Cerebellar cortex (tissue), 1 donor: ENCODE measurements at places on chromosomes 7 and 10.

DNA sequence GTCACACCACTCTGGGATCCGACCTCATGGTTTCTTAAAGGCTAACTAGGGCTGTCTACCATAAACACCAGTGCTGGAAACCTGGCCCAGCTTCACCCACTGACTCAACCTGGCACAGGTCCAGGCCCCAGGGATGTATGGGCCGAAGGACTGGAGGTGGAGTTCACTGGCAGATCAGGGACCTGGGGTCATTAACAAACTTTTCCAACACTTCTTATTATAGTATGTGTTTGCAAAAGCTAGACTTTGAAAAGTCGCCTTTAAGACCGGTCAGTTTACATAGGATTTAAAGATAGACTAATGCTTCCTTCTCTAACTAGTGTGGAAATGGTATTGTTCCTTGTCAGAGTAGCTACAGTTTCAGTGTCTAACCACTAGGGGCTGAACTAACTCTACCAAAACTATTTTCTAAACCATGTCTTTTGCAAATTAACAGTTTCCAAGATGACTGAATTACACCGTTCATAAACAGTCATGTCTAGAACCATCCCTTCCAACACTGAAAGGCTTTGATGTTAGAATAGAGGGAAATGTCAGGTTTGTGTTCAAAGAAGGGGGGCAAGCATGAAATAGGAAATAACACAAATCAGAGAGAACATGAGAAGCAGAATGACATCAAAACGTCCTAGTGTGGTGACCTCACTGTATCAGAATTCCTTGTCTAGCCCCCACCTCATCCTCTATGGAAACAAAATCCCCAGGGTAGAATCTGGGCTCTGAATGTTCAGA lies 29.7 kb downstream of the STN1 start:
- DNase-seq, result peak; percentile 85

GRCh38 chr7:17528636-17529035 lies 230.2 kb downstream of the AHR start:
- no peak for DNase-seq

- no peak for DNase-seq
These were observed 4.5 kb downstream of the ZKSCAN1 start for GRCh38 chr7:100019908-100020307.

DNA sequence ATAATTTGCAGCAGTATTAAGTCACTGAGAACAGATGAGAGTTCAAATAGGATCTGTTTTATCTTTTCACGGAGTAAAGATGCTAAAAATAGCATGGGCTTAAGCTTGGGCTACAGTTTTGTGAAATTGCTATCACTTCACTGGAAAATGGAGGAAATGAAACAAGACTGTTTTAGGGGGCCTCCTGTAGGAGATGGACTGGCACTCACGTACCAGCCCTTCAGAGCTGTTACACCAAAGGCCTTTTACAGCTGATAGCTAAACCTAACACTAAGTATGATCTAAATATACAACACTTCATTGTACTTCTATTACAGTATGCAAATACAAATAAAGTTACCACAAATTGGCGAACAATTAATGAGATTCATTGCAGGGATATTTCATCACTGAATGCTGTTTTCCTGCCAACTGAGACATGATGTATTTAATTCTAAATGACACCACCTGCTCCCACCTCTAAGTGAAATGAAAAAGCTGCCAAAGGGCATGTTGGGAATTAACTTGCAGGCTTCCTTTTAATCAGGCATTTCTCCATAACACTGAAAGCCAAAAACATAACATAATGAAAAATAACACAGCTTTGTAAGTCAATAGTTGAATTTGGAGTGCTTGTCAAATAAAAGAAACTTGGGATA lies 304.5 kb upstream of the LRRN3 start:
- DNase-seq, result peak; percentile 59

- DNase-seq, result no peak
These were observed 169.1 kb downstream of the PTEN start for GRCh38 chr10:88032566-88032965.

GRCh38 chr7:13874783-13875182 lies 114.7 kb downstream of the ETV1 start:
- no peak for DNase-seq

DNA sequence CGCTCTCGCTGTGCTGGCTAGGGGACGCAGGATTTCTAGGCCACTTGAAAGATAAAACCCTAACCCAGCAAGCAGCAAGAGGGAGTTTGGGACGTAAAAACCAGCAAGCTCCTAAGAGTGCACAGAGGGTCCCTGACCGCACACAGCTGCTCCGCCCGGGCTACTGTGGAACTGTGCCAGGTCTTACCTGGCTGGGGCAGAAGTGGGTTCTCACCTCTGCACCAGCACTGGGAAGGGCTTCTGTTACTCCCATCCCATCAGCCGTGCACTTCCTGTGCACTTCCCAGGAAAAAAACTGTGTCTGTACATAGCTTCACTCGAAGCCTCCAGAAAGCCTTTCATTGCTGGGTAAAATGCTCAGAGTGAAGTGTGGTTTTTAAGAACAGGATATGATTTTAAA lies 45.9 kb upstream of the PTF1A start:
- no peak for DNase-seq

DNA sequence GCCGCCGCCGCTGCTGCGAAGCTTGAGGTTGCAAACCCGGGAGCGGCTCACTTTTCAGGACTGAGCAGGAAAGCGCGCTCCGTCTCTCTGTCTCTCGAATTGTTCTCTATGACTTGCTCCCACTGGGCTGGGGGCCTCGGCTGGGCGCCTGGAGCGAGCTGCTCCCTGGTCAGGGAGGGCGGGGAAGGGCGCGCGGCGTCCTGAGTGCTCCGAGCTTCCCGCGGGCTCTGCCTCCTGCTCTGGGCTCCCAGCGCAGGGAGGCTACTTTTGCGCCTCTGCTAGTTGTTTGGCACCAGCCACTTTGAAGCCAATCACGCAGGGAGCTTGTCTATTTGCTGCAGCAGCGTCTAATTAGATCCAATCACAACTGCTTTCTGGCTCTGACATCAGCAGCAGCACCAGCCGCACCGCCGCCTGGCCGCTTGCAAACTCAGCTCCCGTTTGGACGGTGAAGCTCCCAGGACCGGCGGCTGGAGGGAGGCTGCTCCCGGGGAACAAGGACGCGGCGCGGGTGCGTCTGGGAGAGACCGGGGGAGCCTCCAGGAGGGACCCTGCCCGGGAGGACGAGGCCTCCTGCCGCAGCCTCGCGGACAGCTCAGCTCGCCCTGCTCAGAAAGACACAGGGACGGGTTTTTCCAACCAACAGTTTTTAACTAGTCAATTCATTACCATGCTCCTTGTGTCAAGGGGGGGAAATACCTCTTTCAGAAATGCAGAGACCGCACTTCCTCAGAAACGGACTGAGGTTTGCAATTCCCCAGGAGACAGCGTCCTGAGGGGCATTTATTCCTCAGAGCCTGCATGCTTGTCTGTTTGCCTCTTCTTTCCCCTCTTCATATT lies at the start of gene ADARB2:
TSS of gene ADARB2 (minus strand) at position 304 of the 840 bp plus-strand sequence.
- peak; percentile 34 for DNase-seq

DNA sequence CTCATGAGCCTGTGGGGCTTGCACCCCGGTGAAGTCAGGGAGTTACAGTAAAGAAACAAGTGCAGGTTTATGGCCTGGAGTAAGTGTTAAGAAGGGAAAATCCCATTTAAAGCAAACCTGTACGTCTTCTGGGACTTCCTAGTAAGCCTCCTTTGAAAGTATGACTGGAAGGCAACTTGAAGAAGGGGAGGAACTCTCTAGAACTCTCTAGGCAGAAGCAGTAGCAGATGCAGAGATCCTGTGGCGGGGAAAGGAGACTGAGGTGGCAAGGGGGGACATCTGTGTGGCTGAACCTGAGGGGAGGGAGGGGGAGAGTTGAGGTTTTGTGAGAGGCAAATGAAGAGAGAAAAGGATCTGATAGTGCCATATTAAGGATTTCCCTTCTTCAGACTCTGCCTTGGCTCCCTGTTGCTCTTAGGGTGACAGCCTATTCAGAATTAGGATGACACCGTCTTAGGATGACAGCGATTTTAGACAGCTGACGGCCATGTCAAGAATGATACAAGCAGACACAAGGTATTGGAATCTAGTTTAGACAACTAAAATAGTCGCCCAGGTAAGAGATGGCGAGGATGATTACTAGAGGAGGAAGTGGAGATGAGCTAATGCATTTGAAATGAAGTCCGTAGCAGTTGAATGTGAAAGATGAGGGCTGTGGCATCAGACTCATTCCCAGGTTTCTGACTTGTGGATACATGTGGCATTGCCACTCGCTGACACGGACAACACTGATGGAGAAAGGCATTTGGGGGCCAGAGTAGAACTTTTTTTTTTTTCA lies 29.0 kb downstream of the CUL1 start:
- DNase-seq, result no peak

- DNase-seq, result no peak
These were observed 40.8 kb downstream of the SLC16A12 start for GRCh38 chr10:89494575-89494974.

DNA sequence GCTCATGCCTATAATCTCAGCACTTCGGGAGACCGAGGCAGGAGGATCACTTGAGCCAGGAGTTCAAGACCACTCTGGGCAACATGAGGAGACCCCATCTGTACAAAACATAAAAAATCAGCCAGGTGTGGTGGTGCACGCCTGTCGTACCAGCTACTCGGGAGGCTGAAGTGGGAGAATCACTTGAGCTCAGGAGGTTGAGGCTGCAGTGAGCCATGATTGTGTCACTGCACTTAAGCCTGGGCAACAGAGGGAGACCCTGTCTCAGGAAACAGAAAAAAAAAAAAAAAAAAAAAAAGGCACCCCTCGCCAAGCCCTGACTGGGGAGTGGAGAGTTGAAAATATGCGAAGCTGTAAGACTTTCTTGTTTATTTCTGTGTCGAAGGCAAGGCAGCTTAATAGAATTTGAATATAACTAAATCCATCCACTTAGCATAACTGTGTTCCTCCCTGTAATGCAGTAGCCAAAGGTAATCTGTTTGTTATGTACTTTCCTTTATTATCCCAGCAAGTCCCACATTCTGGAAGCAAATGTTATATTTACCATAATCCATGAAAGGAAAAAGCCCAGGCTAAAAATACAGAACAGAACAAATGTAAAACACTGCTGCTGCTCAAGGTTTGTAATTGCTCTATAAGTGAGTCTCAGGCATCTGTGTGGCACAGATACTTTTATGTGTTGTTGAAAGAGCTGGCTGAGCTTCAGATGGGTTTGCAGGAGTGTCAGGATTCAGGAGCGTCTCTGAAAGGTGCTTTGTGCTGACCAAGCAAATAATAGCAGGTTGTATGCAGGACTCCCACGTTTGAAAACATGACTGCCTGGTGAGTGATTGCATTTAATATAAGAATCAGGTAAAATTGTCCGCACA lies 127.2 kb downstream of the CELF2 start:
- peak; percentile 48 for DNase-seq

GRCh38 chr10:12332572-12333379 lies 16.6 kb upstream of the CAMK1D start:
- DNase-seq, result no peak

DNA sequence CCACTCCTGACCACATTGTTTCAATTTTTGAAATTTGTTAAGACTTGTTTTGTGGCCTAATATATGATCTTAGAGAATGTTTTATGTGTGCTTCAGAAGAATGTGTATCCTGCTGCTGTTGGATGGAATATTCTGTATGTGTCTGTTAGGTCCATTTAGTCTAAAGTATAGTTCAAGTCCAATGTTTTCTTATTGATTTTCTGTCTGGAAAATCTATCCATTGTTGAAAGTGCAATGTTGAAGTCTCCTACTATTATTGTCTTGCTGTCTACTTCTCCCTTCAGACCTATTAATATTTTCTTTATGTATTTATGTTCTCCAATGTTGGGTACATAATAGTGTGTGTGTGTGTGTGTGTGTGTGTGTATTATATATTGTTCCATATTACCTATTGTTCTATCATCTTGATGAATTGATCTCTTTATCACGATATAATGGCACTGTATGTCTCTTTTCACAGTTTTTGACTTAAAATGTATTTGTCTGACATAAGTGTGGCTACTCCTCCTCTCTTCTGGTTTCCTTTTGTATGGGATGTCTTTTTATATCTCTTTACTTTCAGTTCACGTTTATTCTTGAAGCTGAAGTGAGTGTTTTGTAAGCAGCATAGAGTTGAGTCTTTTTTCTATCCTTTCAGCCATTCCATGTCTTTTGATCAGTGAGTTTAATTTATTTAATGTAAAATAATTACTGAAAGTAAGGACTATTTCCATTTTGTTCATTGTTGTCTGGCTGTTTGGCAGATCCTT lies 61.3 kb downstream of the AKR1D1 start:
- no peak for DNase-seq

DNA sequence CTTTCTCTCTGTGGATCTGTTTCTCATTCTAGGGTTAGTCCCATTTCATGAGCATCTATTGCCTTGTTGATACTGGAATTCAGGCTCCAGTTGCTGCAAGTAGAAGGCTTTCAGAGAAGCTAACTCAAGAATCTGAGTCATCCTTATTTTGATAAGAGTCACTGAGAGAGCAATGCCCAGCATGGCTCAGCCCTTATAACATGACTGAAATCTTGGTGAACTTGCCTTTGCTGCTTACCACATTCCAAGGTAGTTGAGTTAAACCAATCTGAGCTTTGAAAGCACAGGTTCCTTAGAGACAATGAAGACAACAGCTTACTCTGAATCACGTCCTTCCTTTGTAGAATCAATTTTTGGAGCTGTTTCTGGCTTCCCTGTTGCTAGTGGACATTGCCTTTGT lies 53.6 kb upstream of the CHCHD3 start:
- no peak for DNase-seq

GRCh38 chr7:142412551-142413193 lies 154.8 kb upstream of the PRSS58 start:
- peak; percentile 29 for DNase-seq

DNA sequence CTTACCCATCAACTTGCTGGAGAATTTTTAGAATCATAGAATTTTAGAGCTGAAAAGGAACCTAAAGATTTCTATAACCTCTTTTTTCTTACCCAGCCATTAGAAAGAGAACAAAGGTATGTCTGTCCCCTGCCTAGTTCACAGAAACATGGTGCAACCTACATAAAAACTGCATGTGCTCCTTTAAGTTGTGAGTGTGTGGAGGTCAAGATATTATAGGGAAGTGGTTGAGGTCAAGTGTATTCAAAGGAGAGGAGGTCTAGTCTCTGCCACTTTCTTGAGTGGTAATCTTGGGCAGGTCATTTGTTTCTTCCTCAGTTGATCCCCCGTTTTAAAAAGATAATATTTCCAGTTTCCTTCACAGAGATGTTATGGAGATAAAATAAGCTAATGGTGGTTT lies 6.4 kb downstream of the UBTD1 start:
- no peak for DNase-seq

- no peak for DNase-seq
These were observed 43.4 kb upstream of the PPIF start for GRCh38 chr10:79303631-79304478.

DNA sequence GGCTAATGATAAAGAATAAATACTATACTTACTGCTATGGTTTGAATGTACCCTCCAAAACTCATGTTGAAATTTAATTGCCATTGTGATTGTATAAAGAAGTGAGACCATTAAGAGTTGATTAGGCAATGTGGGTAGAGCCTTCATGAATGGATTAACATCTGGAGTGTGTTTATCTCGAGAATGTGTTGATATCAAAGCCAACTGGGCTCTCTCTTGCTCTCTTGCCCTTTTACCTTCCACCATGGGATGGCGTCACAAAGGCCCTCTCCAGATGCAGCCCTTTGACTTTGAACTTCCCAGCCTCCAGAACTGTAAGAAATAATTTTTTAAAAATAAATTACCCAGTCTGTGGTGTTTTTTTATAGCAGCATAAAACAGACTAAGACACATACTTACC lies 50.1 kb upstream of the GHITM start:
- no peak for DNase-seq
